ENCODE measurements at places on chromosomes 1 and 21.

DNA sequence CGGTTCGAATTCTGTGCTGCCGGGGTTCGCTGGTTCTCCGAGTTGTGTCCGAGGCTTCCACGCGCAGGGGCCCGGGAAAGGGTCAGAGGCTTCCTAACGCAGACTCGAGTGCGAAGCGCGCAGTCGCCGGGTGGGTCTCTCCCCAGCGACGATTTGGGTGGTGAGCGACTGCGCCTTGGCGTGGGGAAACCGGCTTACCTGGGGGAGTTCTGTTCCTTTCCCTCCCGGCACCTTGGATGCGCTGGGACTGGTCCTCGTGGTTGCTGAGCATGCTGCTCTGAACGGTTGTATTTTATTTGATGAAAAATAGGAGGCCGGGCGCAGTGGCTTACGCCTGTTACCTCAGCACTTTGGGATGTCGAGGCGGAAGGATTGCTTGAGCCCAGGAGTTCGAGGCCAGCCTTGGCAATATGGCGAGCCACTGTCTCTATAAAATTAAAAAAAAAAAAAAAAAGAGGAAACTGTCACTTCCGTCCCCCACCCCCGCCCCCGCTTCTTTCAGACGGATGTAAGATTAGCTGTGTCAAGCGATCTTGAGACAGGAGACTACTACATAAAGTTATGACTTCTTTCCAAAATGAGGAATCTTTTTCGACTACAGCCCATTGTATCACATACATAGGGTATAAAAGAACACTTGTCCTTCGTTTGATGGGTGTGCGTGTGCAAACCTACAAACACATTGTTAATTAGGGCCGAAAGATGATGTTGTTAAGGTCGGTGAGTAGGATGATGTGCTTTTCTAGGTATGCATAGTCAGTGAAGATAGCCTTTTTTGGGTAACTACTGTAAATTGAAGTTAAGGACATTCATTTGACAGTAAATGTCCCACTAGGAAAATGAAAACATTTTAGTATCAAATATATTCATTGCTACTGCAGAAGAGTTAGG, at the start of gene CCDC18:
TSS of gene CCDC18 (plus strand) at position 2 of the 891 bp plus-strand sequence. CDS start 2,638 bp downstream, outside the sequence.
- DNase-seq = no peak

- no peak for DNase-seq
These were observed 115.2 kb downstream of the ROR1 start for GRCh38 chr1:63888984-63889383.

DNA sequence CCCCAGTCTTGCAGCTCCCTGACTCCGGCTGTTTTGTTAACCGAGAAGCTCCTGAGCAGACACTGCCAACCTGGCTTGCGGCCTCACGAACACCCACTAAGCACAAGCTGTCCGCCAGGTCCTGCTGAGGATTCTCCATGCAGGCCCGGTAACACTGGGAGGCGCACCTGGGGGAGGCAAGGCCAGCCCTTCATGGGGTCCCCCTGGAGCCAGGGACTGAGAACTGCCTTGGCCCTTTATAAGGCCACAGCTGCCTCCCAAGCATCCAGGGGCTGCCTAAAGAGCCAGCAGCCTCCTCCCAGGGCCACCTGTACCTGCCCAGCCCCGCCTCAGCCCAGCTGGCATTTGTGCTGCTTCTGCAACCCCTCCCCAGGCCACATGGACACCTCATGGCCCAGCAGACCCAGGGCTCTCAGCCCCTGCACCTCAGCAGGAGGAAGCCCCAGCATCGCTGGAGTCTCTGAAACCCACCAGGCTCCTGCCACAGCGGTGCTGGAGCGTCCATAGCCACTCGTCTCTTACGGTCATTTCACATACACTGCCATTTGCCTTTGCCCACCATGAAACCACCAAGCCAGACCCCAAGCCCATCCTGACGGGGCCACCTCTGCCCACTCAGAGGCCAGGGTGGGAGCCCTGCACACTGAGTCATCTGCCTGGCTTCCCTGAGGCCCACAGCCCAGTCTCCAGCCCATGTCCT, 82.5 kb downstream of the NPHP4 start:
- DNase-seq = no peak

DNA sequence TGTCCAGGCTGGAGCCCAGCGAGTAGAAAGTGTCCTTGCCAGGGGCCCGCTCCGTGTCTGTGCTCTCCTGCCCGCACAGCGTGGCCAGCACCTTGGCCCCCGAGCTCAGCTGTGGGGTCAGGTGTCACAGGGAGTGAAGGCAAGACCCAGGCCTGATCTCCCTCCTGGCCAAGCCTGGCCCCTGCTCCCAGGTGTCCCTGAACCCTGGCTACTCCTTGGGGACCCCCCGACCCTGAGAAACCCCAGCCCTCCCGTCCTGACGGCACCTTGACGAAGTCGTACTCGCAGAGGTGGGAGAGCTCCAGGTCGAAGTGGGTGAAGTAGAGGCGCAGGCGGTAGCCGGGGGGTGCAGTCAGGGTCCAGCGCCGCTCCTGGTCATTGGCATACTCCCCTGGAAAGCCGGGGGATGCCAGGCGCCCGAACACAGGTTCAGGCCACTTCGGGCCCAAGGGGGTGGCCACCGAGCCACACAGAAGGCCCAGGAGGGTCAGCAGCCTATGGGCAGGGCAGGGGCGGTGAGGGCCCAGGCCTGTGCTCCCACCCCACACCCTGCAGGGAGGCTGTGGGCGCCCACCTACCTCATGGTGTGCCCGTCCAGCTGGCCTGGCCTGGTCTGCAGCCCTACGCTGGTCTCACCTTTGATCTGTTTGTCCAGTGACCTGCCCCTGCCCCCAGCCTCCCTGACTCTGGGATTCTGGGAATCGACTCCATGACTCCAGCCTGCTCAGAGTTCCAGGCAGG, at the start of gene MASP2:
TSS of gene MASP2 (minus strand) at position 615 of the 741 bp plus-strand sequence. CDS start at position 583, 32 bp downstream.
- no peak for DNase-seq

GRCh38 chr1:177948336-177948972, 21.4 kb downstream of the SEC16B start:
- no peak for DNase-seq

DNA sequence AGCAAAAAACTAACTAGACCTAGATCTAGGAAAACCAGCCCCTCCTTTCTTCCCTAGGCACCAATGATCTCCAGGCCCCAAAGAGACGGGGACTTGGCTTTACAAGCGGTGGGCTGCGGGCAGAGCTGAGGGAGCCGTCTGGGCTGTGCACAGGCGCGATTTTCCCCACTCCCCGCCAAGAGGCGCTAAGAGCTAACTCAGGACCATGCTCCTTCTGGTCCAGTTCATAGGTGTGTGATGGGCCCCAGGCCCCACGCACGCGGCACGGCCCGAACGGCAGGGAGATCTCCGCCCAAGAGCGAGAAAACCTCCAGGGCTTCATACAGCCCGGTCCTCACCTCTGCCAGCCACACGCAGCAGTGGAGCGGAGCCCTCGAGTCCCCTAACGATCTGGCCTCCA, 7.5 kb upstream of the GPR153 start:
- DNase-seq = no peak

DNA sequence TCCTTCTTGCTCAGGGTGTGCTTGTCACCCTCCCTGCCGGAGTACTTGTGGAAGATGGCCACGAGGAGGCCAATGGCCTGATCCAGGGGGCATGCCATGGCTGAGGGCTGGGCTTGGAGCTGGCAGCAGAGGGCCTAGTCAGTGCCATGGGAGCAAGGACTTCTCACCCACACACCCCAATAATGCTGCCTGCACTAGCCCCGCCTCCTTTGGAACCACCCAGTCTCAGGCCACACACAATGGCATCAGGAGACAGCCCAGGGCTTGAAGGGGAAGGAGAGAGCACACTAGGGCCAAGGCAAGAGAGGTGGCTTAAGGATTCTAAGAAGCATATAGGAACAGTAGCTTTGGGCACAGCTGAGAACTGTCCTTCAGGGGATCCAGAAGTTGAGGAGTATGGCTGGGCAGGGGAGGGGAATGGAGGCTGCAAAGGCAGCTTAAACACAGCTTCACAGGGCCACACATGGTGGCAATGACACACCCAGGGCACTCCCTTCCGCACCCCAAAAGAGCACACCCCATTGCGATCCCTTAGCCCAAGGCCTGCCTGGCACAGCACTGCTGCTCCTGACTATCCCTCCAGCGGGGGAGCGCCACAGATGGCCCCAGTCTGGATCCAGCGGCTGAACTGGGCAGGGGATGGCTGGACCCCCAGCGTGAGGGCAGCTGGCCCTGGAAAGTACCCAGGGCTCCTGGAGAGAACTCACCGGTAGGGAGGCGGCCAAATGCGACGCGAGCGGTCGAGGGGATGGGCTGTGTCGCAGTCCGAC, at the start of gene S100A6:
TSS of gene S100A6 (minus strand) at position 750 of the 770 bp plus-strand sequence. CDS start at position 98, 652 bp downstream.
- no peak for DNase-seq

DNA sequence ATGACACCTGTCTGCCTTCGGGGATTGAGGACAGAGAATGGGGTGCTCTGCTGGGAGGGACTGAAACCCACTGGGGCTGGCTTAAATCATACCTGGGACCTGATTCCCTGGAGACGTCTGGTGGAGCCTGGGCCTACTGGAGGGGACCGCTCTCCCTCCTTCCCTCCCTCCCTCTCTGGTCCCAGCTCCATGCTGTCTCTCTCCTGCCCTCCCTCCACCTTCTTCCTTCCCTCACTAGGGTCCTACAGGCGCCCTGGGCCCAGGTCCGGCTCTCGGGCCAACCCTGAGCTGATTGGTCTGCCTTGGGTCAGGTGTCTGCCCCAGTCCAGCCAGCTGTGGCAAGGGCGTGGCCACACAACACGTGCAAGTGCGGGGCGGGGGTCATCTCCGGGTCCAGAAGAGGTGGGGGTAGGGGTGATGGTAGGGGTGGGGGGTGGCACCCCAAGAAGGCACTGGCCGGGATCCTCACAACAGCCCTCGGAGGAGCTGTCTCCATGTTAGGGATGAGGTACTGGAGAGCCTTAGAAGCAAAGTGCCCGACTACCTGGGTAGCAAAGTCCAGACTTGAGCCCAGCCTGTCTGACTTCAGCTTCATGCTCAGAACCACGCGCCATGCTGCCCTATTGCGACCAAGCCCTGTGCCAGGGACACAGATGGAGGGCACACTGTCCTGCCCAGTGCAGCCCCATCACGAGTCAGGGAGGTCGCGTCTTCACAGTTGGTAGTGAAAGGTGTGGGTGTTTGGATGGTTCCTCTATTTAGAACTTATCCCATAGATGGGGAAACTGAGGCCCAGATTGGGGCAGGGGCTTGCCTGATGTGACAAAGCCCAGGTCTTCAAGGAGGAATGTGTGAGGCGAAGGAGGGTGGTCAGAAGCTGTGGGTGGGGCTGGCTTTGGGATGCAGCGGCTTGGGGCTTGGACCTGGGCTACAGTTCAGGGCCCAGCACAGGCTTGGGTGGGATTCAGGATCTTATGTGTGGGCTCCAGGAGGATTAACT, 574.1 kb downstream of the PTPRU start:
- DNase-seq = no peak

GRCh38 chr1:10054465-10054864, 21.7 kb downstream of the UBE4B start:
- no peak for DNase-seq

DNA sequence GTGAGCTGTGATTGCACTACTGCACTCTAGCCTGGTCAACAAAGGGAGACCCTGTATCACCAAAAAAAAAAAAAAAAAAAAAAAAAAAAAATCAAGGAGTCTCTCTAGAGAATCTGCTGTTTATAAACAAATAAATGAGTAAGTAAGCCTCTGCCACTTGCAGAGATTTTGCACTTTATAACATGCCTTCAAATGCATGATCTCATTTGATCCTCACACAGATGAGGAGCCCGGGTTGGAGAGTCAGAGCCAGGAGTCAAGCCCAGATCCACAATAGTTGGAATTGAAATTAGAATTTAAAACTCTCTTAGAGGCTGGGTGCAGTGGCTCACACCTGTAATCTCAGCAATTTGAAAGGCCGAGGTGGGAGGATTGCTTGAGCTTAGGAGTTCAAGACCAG, 4.0 kb downstream of the PRELP start:
- no peak for DNase-seq

GRCh38 chr1:99672530-99673213, 26.8 kb downstream of the PALMD start:
- no peak for DNase-seq

- no peak for DNase-seq
These were observed 10.6 kb downstream of the GBP5 start for GRCh38 chr1:89261926-89262515.

- DNase-seq = no peak
These were observed at the start of gene GPR52 for GRCh38 chr1:174447866-174448530. Gene GPR52, plus strand, starts transcription at chr1:174447964. Its CDS starts 148 bp downstream, at chr1:174448112.

GRCh38 chr1:39540504-39541031, 36.0 kb downstream of the PABPC4 start:
- DNase-seq = no peak

GRCh38 chr21:36185523-36185922, 28.9 kb downstream of the DOP1B start:
- DNase-seq = no peak

GRCh38 chr21:39454949-39455668, 3.3 kb downstream of the SH3BGR start:
- DNase-seq = no peak

GRCh38 chr1:94118013-94118412, 2.9 kb downstream of the ABCA4 start:
- DNase-seq = no peak

- DNase-seq = no peak
These were observed 192.0 kb downstream of the CACNA1E start for GRCh38 chr1:181675091-181675917.

DNA sequence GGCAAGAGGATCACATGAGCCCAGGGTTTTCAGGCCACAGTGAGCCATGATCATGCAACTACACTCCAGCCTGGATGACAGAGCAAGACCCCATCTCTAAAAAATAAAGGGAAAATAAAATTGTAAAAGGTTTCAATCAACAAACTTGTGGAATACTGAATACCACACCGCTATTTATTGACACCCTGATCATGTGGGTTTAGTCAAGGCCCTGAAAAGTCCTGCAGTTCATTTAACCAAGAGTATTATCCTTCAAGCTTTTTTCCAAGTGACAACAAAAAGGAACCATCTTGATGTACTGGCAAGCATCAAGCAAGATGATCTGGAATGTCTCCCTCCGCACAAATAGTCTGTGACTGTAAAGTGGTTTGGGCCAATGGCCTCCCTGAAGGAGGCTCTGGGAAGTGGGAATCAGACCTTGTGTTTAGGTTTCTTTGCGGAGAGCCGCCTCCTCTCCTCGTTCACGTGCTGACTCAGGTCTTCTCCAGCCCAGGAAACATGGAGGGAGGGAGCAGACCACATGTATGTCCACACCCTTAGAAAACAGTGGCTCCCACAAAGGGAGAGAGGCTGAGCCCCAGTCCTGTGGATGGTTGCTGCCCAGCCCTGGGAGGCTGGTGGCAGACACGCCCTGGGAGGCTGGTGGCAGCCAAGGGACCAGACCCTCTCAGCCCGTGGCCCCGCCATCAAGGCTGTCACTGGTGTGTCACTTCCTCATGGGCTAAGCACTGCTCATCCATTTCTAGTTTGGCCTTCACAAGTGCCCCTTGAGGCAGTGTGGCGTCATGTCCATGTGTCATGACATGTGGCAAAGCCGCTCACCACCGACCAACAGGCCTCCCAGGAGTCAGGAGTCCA, 56.7 kb downstream of the RIPK4 start:
- DNase-seq = no peak

DNA sequence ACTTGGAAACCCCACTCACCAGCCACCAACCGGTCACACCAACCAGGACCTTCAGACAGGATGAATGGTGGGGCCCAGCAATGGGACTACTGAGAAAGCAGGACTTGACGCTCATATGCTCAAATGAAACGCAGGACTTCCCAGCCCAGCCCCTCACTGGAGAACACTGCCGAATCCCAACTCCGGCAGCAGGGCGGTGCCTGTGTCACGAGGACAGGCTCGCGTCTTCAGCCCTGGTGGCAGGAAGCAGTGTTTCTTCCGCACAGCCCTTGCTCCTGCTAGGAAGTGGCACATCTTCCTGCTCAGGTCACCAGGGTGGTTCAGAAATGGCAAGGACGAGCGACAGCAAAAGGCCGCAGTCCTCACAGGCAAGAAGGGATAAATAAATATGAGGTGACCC, 38.9 kb downstream of the CD58 start:
- DNase-seq = no peak
